ENCODE measurements at places on chromosomes 3 and 15.

GRCh38 chr3:193865339-193865738 is 270.6 kb upstream of the HES1 start:
- DNase-seq = no peak

DNA sequence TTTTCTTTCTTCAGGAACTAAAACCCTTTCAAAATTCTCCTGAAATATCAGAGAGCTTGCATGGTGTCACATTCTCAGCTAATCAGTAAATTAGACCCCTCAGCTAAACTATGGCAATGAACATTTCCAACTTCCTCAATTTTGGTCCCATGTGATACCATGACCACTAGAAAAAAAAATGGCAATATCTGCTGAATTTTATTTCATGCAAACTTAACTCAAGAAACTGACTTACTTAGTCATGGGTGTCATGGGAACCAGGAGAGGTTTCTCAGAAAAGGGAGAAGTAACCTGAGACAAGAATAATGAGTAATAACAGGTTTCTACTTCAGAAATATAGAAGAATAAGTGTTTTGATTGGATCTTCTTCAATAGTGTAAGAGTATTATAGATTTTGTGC is 784.6 kb upstream of the ALCAM start:
- DNase-seq = no peak

GRCh38 chr3:133074977-133075376 is 36.8 kb downstream of the TMEM108 start:
- peak; percentile 52 for DNase-seq

DNA sequence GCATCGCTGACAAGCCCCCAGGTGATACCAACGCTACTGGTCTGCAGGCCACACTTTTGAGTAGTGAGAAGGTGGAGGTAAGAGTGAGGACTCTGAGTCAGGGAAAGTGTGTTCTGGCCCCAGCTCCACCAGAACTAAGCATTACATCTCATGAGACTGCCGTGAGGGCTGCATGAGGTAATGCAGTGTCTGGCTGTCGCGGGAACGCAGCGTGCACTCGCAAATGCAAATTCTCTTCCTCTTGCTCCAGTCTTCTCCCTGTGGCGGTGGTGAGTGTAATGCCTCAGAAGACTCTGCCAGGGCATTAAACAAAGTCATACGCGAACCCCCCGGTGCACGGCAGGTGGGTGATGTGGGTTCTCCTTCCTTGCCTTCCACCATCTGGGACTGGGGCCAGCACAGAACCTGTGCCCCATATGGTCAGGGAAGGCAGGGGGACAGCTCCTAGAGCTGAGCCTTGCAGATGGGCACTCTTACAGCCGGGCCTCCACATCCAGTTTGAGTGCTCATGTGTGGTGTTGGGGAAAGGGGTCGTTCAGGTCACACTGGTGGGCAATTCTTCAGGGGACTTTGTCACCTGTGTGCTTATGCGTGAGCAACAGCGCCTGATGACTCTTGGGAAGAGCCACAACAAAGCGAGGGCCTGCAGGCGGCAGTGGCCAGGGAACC is 175.8 kb downstream of the XXYLT1 start:
- no peak for DNase-seq

DNA sequence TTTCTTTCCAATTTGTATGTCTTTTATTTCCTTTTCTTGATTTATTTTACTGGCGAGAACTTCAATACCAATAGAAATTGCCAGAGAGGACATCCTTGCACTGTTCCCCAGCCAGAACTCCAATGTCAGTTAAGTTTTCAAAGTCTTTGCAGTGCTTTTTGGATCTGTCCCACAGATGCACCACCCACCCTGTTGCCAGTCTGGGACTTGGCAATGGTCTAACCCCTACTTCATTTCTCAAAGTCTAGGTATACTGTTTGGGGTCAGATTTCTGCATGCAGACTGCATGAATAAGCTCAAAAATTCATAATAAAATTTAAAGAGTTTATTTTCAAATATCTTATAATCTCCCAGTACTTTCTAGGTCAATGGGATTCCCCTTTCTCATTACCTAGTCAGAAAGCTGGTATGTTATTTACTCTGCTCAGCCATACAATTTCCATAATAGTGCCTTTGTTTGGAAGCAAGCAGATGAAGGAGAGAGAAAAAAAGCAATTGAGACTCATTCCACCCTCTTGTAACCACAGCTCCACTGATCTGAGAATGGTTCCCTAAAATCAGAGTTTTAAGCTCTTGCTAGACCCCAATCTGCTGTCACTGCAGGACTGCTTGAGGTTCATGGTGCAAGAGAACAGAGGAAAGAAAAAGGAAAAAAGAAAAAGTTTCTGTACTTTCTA is 125.9 kb upstream of the PLXND1 start:
- peak; percentile 31 for DNase-seq

- no peak for DNase-seq
These were observed 12.2 kb downstream of the SELENOS start for GRCh38 chr15:101264911-101265641.

DNA sequence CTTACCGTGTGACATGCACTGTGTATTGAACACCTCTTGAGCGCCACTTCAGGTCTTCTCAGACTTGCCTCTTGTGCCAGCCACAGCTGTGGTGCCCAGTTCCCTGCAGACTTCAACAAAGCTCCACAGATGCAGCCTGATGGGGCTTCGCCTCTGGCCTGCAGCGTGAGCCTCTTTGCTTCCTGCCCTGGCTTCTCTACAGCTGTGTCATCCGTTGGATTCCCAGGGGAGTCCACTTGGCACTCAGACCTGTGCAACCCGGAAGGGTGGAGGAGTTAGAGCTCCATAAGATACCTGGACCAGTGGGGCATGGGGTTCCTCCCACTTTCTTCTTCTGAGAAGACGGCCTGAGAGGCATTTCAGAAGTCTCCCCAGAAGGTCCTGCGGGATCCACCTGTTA is 57.7 kb upstream of the BNIP2 start:
- no peak for DNase-seq

DNA sequence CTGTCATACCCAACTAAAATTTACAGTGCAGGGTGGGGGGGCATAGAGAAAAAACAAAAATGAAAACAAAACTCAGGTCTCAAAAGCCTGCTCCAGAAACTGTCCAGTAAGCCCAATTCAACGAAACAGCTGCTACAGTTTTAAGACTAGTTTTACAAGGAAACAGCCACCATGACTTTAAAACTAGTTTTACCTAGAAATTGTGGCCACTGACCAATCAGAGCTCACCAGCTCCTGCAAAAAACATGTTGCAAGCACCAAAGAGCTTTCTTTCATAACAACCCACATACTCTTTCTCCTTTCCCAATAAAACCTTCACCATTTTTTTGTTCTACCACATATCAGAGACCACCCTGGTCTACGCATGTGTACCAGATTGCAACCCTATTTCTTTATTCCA is 7.3 kb upstream of the CFAP91 start:
- DNase-seq = no peak

GRCh38 chr15:61339516-61339915 is 110.4 kb upstream of the RORA start:
- DNase-seq = no peak

GRCh38 chr3:116318370-116318769 is 126.9 kb downstream of the LSAMP start:
- DNase-seq = no peak

DNA sequence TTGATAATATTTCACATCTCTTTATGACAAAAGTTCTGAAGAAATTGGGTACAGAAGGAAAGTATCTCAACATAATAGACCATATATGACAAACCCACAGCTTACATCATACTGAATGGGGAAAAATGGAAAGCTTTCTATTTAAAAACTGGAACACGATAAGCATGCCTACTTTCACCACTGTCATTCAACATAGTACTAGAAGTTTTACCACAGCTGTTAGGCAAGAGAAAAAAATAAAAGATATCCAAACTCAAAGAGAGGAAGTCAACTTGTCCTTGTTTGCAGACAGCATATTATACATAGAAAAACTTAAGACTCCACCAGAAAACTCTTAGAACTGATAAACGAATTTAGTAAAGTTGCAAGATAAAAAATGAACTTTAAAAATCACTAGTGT is 40.3 kb downstream of the COPS2 start:
- no peak for DNase-seq

DNA sequence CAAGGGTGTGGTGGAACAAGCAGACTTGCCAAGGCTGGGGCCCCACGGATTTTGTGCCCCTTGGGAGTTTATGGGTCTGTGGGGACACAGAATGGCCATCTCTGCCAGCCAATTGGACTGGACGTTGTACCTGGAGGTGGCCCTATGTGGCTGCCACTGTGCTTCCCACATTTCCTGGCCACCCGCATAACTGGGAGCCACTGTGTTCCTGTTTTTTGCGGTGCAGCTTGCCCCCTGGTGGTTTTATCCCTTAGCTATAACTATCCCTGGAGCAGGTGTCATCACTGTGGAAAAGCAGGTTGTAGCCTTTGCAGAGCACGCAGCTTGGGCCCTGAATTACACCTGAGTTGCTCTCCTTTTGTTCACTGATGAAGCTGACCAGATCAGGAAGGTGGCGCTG is 306.3 kb downstream of the ZPLD1 start:
- no peak for DNase-seq

DNA sequence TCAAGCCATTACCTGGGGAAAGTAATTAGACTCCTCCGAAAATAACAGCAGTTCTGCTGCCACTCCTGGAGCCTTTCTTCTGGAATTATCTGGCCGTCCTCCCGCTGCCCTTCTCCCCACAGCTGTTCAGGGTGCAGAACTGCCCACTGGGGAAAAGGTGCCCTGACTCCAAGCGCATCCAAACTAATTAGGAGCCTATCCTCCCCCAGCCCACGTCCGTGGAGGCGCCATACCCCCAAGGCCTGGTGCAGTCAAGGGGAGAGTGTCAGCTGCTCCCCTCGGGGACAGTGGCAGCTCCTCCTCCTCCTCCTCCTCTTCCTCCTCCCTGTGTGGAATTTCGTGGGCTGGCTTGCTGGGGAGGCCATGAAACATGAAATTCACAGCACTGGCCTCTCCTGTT is 177.2 kb downstream of the XXYLT1 start:
- no peak for DNase-seq

- no peak for DNase-seq
These were observed 7.4 kb upstream of the RIOX2 start for GRCh38 chr3:97979610-97980009.

DNA sequence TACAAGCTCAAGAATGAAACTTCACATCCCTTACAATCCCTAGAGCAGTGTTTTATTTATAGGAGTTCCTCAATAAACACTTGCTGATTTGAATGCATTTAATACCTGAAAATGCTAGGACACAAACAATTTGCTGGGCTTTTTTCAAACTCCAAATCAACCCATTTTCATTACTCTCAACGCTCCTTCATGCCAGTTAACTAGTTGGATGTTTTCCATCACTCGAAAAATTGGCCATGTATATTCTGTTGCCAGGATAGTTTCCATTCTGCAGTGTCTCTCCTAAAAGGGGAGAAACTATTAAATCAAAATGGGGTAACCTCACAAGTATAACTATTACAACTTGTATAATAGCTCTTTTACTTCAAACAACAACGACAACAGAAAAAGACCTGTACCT is 1.2 kb downstream of the GBE1 start:
- DNase-seq = no peak

DNA sequence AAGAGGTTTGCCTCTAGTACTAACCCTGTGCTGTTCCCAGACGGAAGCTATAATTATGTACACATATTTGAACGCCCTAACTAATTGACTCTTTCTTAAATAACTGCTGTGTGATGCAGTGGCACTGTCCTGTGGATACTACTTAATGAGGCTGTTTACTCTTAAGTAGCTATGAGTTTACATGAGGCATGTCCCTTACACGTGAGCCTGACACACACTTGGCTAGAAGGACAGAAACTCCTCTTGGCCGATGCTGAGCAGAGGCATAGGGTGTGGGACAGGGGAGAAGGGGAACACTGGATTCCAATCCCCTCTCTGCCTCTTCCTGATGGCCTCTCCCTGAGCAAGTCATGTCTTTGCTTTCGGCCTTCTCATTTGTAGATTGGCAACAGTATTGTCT is 21.9 kb downstream of the EHD4 start:
- DNase-seq = no peak

GRCh38 chr3:41176596-41176995 is 22.7 kb upstream of the CTNNB1 start:
- DNase-seq = no peak

DNA sequence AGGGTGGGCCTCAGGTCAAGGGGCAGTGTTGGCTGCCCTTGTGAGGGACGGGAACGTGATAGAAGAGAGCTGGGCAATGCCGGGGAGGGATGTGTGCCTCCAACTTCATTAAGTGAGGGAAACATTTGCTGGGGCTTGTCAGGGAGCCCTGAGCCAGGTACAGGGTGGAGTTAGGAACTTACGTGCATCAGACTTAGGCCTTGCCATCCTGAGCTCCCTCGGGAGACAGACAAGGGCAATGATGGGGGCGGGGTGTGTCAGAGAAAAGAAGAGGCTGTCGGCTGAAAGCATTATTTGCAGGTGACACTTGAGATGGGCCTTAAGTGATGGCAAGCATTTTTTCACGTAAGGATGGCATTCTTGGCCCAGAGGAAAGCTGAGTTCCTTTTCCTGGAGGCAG is 1.6 kb downstream of the FAM131A start:
- DNase-seq = no peak

- no peak for DNase-seq
These were observed 426 bp upstream of the SUMF1 start for GRCh38 chr3:4467522-4467867.

DNA sequence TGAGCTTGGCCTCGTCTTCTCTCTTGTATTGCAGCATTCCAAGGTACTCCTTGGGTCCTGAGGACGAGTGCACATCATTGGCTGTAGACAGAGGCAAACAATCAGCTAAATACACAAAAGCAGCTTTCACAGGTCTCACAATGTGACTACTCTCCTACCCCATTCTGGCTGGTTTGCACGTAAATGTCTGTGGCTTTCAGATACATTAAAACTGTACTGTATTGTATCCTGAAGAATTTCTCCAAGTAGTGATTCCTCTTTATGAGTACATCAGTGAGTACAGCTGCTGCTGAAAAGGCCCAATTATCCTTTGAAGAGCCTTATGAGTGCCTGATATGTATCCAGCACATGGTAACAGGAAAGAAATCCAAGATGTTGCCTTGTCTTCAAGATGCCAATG is 22.0 kb upstream of the GNB5 start:
- DNase-seq = no peak

GRCh38 chr3:15271030-15271429 is 61.4 kb downstream of the SH3BP5 start:
- no peak for DNase-seq

DNA sequence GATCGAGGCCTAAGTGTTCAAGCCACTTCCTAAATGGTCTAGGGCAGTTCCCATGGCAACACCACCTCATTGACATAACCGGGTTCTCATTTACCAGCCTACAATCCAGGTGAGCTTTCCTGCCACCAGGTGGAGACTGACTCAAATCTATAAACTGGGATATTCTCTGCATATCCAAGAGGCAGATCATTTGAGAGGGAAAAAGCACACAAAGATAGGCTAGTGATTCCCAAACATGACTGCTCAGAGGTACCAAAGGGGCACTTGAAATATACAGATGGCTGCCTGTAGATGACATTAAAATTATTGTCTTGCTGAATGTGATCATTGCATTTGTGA is 141.3 kb upstream of the PROK2 start:
- no peak for DNase-seq

DNA sequence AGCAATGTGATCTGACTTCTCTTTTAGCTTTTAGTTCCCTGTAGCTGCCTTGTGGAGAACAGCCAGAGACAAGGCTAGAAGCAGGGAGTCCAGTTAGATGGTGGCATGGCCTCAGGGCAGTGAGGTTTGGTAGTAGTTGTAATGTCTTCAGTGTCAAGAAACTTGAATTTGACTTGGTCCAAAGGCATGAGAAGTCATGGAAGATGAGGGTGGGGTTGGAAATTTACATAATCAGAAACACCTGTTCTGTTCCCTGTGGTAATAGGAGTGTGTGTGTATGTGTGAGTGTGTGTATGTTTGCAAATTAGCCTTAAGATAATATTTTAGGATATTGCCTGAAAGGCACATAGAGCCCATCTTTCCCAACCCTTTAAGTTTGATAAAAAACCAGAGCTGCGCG is 55.2 kb upstream of the GCNT3 start:
- DNase-seq = no peak
